Coronary artery (tissue), 2 donors: ENCODE measurements at places on chromosomes 11 and 22.

GRCh38 chr11:117902001-117902845, 25.8 kb upstream of the FXYD6 start:
- DNase-seq: peak; percentile 38

- no peak for DNase-seq
These were observed 44.8 kb downstream of the FAM83F start for GRCh38 chr22:40039482-40040115.

DNA sequence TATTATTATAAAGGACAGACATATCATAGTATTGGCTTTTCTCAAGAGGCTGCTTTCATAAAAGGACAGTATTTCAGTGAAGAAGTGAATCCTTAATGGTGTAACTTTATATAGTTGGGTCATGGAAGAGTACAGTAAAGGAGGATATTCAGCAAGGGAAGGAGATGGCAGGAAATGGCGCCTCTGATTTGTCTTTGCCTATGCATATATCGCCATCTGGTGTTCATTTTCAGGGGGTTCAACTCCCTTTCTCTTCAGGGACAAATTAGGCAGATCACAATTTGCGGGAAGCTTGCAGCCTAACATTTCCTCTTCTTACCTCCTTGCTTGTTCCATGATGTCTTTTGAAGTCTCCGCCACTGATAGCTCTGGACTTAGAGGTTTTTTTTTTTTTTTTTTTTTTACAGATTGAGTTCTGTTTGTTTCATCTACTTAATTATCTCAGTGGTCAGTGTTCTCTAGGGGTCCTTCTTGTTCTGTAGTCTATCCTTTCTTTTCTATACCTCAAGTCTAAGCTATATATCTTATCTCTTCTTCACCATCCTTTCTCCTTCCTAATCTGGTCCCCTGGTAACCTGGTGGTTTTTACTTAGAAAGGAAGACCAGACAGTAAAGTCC, 21.8 kb upstream of the RRM1 start:
- DNase-seq: no peak

DNA sequence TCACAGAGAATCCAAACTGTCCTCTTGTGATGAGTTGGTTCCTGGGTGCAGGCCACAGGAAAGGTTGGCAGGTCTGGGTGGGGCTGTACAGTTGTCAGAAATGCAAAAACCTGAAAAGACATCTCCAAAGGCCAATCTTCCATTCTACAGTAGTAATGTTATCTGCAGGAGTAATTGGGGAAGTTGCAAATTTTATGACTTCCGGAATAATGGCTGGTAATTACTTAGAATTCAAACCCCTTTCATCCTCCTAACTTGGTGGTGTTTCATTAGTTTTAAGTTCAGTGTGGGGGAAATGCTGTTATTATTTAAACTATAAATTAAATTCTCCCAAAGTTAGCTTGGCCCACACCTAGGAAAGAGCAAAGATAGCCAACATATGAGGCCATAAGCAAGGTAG, 64.7 kb upstream of the FAT3 start:
- DNase-seq: no peak

DNA sequence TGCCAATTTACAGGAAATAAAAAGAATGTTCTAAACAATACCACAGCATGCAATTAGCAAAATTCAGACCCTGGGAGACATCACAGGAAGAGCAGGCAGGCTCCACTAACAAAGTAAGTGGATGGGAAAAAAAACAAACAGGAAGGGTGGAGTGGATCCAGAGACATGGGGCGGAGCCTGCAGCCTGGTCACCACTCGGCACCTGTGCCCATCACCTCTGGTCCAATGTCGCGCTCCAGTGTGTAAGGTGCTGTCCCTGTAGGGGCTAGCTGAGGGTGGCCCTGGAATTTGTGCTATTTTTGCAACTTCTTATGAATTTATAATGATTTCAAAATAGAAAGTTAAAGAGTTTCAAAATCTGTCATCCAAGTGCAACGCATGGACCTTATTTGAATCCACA, 11.0 kb upstream of the MOB2 start:
- DNase-seq: no peak

DNA sequence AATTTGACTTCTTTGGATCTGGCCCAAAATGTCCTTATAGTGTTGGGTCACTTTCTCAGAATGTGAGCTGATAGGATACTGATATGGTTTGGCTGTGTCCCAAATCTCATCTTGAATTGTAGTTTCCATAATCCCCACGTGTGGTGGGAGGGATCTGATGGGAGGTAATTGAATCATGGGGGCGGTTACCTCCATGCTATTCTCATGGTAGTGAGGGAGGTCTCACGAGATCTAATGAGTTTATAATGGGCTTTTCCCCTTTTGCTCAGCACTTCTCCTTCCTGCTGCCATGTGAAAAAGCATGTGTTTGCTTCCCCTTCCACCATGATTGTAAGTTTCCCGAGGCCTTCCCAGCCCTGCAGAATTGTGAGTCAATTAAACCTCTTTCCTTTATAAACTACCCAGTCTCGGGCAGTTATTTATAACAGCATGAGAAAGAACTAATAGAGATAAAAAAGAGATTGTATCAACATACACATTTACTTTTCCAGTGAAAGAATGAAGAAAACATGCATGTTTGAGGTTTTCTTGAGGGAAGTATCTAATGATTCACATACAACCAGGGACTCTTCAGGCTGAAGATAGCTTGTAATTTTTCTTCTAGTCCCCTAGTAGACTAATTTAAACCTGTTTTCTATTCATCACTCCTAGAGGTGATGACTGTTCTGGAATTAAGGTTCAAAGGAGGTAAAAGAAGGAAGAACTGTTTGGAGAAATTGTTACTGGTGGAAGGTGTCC, 17.3 kb upstream of the CSTF3 start:
- DNase-seq: no peak

DNA sequence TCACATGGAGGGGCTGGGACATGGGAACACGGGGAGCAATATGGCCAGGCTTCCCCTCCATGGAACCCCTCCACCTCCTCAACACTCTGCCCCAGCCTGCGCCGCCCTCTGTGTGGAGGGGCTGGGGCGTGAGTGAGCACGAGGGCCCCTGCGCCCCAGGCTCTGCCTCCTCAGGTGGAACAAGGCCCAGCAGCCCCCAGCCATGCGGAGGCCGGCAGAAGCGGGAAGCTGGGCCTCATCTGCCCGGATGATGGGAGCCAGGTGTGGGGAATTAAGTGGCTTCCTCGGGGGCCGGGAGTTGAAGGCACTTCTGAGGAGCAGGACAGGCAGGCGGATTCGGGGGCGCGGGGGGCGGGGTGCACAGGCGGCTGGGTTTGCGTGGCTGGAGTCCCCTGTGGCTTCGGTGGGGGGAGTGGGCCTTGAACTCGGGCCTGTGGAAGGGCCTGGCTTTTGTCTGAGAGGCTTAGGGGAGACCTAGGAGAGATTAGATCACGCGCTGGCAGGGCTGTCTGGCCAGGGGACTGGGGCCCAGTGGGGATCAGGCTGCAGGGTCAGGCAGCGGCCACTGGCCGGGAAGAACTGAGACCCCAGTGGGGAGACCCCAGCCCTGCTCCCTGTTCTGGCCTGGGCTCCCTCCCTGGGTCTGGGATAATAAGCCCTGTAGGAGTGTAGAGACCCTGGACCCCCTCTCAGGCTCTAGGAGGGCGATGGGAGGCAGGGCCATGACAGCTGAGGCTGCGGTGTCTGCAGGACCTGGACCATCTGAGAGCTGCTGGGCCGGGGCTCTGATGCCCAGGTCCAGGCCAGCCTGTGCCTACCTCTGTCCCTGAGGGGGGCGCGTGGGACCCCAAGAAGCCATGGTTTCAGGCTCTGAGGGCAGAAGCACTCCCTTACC, 13.3 kb downstream of the PRR33 start:
- peak; percentile 73 for DNase-seq

- no peak for DNase-seq
These were observed 2.7 kb downstream of the SERGEF start for GRCh38 chr11:18010121-18010670.

- DNase-seq: no peak
These were observed 725.2 kb downstream of the DLG2 start for GRCh38 chr11:84901991-84902390.

GRCh38 chr11:72899238-72899637, 85.0 kb downstream of the ATG16L2 start:
- no peak for DNase-seq

GRCh38 chr11:30505603-30506002, 80.5 kb downstream of the MPPED2 start:
- DNase-seq: no peak

DNA sequence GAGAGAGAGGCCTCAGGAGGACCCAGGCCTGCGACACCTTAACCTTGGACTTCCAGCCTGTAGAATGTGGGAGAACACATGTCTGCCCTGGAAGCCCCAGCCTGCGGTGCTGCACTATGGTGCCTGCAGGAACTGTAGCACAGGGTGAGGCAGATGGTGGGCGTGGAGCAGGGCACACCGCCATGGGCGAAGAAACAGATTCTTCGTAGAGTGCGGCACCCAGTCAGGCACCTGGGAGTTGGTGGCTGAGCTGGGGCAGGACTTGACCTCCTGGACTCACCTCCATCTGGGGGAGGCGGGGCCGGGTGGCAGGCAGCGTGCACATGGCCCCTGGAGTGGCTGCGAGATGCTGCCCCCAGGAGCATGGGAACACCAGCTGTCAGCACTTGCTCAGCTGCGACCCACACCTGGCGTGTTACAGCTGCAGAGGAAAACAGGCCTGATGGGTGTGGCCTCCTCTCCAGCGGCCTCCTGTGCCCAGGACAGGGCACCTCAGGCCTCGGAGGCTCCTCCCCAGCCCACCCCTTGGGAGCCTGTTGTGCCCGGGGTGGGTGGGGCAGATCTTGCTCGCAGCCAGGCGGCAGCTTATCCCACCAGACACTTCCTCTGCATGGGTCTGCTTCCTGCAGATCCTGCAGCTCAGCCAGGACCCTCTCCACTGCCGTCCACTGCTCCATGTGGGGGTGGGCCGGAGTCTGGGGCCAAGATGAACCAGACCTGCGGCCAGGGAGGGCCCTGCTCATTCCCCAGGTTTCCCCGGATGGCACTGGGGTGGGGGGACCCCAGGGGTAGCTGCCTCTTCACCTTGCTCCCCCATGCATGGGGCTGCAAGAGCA, 80.4 kb downstream of the MYEOV start:
- peak; percentile 66 for DNase-seq

- no peak for DNase-seq
These were observed 460.0 kb downstream of the BUD13 start for GRCh38 chr11:116312570-116313391.

- DNase-seq: no peak
These were observed 16.0 kb downstream of the BCL9L start for GRCh38 chr11:118909619-118910308.
